ENCODE measurements at places on chromosomes 11 and 22. TPM values are rescaled to one million over a fixed set of nuclear protein-coding genes. Genes with fewer than 3 reads are reported as not detected.

DNA sequence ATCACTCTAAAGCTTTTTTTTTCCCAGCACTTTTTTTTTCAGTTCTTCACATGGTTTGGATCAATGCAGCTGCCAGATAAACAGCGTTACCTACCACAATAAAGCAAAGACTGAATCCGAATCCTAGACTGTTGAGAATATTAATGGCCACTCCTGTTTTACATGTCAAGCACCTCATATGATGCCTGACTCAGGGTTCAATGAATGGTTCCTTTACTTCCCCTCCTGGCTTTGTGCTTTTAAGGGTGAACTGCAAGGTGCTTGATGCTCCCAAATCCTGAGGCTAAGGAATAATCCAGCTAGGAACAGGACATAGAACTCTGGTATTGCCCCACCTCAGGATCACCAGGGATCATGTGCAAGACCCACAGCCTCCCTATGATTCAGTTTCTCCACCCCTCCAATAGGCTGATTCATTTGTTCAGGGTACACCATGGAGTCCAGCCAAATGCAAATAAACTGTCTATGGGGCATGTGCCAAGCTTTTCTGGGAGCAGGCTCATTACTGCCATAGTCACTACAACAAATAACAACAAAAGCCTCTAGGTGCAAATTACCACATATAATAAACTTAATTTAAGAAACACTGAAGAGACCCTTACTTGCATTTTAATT is 104.3 kb downstream of the GAB2 start:
- DNase-seq = peak; percentile 10
- no peaks in the 10 kb centered on the region for H3K4me1 ChIP-seq
- H3K4me3 ChIP-seq = no peak overlapping the region
- H3K36me3 ChIP-seq = no peaks in the 10 kb centered on the region
- no peaks in the 10 kb centered on the region for H3K27me3 ChIP-seq

DNA sequence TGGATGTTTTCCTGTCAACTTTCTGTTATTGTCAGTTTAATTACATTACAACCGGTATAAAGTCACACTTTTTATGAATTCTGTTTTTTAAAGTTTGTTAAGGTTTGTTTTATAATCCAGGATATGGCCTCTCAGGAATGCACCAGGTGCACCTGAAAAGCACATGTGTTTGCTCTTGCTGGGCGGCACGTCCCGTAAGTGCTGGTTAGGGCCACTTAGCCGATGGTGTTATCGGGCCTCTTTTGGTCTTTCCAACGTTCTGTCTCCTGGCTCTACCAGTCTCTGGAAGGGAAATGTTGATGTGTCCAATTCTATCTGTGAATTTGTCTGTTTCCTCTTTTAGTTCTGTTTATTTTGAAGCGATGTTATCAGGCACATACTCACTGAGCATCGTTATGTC is 695.7 kb downstream of the BRD1 start:
- no peak overlapping the region for H3K4me3 ChIP-seq
- no peak for DNase-seq
- H3K27ac ChIP-seq = no peak overlapping the region
- H3K27me3 ChIP-seq = peaks cover 62% of the 10 kb centered on the region

DNA sequence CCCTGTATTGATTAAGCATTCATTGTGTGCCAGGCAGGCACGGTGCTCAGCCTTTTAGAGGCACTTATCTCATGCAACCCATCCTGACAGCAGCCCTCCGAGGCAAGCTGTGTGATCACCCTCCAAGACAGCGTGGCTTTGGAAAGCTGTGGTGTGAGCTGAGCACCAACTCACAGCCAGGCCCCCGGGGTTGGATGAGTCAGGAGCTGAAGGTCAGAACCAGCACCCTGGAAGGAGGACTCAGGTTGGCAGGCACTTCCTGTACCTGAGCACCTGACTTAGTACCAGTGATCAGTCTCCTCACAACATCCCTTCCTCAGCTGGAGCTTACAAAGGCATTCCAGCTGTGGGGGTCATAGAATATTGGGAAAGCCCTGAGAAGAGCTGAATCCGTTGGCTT is 9.0 kb downstream of the PATZ1 start:
- H3K4me3 ChIP-seq = no peak overlapping the region
- H3K27ac ChIP-seq = no peak overlapping the region
- H3K4me1 ChIP-seq = peaks cover 7% of the 10 kb centered on the region

- no peaks in the 10 kb centered on the region for H3K36me3 ChIP-seq
- no peaks in the 10 kb centered on the region for H3K27me3 ChIP-seq
- DNase-seq = no peak
- no peak overlapping the region for H3K27ac ChIP-seq
- peaks cover 23% of the 10 kb centered on the region for H3K4me1 ChIP-seq
Measured at GRCh38 chr11:117096201-117096991, 1.8 kb downstream of the SIK3 start.

GRCh38 chr11:59769828-59770227 is 14.7 kb downstream of the STX3 start:
- H3K4me1 ChIP-seq = no peaks in the 10 kb centered on the region
- no peak for DNase-seq
- no peaks in the 10 kb centered on the region for H3K27me3 ChIP-seq
- H3K4me3 ChIP-seq = no peak overlapping the region
- no peak overlapping the region for H3K27ac ChIP-seq
- no peaks in the 10 kb centered on the region for H3K36me3 ChIP-seq

GRCh38 chr11:20243974-20244373 is 83.7 kb upstream of the DBX1 start:
- H3K27ac ChIP-seq = no peak overlapping the region
- H3K4me1 ChIP-seq = no peaks in the 10 kb centered on the region
- peaks cover 23% of the 10 kb centered on the region for H3K27me3 ChIP-seq
- no peaks in the 10 kb centered on the region for H3K36me3 ChIP-seq
- DNase-seq = no peak

The UBE2L6 gene
- total RNA-seq = 24.8 TPM

The MMP11 gene
- 7.4 TPM for total RNA-seq

The SART1 gene
- 47.9 TPM for total RNA-seq

Measured in HCT116 (cell line).